ENCODE measurements at places on chromosomes 3 and 15.
A peak's percentile ranks its signal among the peaks of the same experiment; 100 is the strongest.

DNA sequence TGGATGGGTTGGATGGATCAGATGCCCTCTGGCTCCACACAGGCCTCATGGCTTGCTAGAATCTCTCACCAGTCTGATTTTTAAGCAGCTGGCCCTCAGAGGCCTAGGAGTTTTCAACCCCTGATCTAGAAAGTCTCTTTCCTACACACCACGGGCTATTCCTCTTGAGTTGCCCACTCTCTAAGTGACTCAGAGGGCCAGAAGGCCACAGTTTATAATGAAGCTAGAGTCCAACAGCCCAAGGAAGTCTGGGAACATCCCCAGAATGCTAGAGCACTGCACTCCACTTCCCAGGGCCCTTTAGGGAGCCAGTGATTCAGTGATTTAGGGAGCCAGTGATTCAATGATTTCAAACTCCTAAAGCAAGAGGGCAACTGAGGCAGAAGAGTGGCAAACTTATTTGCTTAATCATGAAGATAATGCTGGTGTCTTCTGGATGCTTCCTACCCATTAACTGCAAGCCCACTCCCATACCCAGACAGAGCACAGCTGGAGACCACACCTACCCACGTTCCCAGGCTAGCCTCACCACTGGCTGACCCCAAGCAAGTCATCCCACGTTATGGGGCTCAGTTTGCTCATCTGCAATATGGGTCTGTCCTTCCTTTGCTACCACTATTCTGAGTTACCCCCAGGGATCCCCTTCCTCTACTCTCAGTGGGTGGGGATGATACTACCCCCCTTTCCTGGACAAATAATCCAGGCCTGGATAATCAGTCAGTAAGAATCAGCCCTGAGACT, 36.7 kb downstream of the ABTB1 start:
- no peak for DNase-seq

DNA sequence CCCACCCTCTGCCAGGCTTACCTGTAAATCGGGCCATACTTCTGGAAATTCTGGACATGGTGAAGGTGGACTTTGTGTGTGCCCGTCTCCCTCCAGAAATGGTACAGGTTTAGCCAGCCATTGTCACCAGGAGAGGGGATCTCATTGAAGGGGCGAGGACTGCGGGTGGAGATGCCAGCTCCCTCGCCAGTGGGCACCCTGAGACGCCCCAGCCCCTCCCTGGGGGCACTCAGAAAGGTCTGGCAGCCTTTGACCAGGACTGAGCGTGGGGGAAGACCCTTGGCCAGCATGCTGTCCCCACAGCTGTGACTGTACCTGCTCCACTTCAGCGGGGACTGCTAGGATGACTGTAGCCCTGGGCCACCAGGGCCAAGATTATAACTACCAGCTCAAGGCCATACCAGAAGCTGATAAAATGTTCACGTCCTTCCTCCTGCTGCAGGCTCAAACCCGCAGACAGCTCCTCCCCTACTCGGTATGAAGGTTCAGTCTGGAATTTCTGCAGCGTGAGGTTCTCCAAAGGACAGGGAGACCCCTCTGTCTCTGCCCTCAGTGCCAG, at the start of gene CYP11A1:
Gene CYP11A1 (minus strand): TSS at position 351 of the 559 bp plus-strand sequence. CDS start 61 bp downstream, at position 290.
- no peak for DNase-seq

DNA sequence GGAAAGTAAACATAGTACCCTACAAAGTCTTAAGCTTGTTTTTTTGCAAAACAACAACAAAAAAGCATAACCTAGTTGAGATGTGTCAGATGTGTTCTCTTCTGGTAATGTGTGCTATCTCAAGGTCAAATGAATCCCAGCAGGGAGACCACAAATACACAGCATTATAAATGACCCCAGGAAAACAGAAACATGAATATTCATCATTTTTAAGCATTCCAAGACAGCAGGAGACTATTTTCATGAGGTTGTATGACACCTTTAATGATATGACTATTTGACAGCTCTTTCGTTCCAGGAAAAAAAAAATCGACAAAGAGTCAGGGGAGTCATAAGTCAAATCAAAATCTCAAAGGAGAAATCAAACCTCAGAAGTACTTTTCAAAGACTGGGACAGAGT, 62.7 kb upstream of the CBLB start:
- no peak for DNase-seq

DNA sequence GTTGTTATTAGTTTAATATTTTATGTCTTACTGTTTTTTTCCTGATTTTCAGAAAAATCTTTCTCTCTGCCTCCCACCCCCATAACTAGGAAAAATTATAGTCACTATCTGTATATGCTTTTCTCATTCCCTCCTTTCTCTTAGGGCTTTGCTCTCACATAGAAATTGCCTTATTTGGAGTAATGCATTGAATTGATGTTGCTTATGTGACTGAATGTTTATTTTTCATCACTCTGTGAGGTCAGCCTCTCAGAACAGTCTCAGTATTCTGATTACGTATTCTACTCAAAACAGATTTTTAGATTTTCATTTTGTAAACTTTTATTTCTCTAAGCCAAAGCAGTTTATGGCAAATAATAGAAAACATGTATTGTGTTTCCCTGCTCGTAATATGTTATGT, 121.0 kb downstream of the SLMAP start:
- no peak for DNase-seq

- DNase-seq = no peak
Measured at GRCh38 chr3:129366312-129366831, 62.1 kb downstream of the EFCAB12 start.

- DNase-seq = no peak
Measured at GRCh38 chr3:34056951-34057390, 258.5 kb downstream of the PDCD6IP start.

DNA sequence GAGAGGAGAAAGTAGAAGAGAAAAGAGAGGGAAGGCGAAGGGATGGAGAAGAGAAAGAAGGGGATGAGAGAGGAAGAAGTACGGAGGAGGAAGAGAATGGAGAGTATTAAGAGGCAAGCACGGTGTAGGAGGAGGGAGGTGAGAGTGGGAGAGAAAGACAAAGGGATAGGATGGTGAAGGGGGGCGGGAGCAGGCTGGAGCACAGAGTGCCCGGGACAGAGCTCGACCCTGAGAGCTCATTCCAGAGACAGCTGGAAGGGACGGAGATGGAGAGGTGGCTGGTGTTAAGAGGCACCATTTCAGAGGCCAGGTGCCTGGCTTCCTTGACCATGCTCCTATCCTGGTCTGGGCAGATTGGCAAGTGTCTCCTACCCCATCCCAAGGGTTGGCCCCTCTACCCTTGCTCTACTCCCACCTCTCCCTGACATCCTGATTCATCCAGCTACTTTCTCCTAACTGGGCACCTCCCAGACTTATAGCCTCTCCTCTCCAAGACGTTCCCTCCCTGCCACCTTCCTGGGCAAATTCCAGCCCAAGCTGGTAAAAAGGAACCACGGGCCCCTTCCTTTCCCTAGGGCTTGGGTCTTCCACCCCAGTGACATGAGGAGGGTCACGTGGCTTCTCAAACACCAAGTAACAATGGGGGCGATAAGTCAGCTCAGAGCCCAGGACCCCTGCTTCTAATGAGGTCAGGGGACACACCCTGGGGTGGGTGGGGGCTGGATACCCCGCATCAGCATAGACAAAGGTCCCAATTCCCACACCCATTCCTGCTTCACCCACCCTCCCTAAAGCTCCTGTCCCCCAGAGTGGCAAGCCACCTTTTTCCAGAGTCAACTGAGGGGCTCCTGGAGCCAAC, 1.1 kb downstream of the CLCN2 start:
- DNase-seq = no peak

DNA sequence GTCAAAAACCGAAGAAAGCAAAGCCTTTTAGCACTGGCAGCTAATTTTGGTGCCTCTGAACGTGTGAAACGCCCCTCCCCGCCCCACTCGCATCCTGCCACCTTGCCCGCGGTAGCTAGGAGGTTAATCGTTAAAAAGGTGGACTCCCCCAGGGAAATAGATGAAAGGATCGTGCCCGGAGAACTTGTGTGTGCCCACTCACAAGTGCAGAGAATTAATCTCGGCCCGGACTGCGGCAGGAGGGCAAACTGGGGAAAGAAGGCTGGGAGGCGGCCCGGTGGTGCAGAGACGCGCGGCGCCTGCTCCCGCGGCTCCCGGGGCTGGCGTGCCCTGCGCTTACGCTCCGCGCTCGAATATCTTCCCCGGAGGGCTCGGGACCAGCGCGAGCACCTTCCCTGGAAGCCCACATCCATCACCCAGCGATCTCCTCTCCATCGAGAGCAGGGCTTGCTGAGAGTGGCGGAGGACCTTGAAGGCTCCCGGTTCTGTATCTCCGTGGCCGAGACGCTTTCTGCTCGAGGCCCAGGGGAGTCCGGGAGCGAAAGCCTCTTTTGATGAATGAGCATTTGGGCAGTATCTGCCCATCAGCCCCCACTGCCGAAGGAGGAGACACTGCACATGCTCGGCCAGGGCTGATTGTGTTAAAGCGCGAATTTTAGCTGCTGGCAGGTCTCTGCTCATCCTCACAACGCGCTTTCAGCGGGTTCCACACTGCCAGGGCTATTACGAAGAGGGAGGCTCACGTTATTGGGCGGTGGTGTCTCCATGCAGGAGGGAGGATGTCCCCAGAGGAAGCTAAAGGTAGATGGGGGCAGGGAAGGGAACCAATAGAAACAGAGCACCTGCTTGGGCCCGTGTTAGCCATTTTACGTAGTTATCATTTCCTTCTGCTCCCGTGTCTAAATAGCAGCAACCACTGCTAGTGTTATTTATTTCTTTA, 1.3 kb upstream of the SPTSSB start:
- DNase-seq = no peak

DNA sequence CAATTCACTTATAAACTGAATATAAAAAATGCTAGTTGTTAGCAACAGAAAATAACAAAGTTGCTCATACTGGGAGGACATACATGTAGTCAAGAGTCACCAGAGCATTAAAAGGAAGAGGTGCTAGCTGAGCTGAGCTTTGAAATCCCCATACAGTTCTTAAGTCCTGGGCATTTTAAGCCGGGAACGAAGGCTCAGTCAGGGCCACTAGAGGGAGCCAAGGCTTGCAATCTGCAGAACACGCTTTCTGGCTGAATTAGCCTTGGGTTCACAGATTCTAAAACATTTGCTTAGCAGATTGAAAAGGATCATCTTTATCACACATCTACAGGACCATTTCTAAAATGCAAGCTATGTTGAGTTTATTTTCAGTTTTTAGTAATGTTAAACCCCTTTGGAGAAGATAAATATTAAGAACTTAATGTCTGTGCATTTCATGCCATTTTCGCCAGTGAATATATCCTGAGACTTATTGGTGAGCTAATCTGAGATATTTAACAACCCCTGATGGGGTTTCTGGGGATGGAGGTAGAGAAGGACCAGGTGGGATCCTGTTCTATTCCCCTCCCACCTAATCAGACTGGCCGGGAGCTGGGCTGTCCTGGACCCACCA, 26.3 kb upstream of the MNS1 start:
- peak; percentile 46 for DNase-seq

GRCh38 chr3:112293368-112294321, at the start of gene SLC9C1:
Gene SLC9C1, minus strand, starts transcription at chr3:112294216. Its CDS starts 7,425 bp downstream, at chr3:112286791.
- peak; percentile 22 for DNase-seq

DNA sequence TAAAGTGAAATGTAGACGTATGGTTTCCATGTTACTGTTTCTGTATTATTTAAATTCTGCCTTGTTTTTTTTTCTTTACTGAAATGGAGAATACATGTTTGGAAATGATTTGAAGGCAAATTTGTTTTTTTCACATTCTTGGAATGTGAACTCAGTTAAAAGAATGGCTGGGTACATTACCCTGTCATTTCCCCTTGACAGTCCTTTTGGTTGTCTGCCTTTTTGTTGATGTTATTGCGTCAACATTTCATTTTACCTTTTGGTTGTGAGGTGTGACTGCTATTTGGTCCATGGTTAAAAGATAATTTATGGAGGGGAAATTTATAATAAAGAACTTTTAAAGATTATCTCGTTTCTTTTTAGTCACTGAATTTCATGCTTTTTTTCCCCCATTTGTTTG, 3.2 kb upstream of the GPR171 start:
- no peak for DNase-seq

DNA sequence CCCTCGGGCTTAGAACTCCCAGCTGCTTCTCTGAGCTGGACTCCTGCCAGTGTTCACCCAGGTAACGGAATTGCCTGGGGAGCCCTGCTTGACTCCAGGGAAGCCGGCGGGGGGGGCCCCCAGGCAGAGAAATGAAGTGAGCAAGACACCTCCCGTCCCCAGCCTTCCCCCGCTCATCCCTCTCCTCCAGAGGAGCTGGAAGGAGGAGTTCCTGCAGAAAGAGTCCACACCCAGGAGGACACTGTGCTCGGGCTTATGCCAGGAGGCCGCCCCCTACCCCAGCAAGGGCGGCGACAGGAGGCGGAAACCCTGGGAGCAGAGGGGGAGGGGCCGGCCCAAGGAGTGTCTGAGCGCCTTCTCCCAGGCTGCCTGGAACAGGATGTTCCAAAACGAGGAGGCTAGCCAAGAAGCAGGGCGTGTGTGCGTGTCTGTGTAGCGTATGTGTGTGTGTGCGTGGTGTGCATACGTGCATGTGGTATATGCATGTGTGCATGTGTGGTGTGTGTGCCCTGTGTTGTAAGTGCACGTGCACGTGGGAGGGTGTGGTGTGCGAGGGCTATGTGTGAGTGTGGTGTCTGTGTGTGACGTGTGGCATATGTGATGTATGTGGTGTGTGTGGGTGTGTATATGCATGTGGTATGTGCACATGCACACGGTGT, 511.3 kb downstream of the SHQ1 start:
- no peak for DNase-seq

DNA sequence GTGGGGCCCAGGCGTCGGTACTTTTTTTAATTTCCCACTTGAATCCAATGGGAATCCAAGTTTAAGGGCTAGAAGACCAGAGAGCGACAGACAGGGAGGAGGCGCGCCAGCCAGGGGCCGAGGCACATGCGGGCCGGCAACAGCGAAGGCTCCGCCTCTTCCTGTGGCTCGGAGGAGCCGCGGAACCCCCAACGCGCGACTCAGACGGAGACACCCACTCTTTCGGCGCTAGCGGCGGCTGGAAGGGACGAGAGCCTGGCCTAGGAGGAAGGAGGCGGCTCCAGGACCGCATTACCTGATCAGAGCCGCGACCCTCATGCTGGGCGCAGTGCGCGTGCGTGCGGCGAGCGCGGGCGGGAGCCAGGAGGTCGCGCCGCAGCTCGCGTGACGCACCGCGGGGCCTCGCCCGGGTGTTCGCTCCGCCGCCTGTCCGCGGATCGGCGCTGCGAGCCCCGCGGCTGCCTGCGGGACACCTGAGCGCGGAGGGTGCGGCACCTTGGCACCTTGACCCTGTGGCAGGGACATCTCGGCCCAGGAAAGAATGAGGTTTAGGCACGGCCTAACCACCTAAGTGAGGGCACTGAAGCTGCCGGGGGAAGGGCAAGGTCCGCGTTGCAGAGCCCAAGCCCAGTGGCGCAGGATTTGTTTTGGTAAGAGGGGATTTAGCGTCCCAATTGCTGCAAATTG, at the start of gene DPH6:
Gene DPH6 (minus strand): TSS at position 342 of the 687 bp plus-strand sequence. CDS start 24 bp downstream, at position 318.
- peak; percentile 87 for DNase-seq

DNA sequence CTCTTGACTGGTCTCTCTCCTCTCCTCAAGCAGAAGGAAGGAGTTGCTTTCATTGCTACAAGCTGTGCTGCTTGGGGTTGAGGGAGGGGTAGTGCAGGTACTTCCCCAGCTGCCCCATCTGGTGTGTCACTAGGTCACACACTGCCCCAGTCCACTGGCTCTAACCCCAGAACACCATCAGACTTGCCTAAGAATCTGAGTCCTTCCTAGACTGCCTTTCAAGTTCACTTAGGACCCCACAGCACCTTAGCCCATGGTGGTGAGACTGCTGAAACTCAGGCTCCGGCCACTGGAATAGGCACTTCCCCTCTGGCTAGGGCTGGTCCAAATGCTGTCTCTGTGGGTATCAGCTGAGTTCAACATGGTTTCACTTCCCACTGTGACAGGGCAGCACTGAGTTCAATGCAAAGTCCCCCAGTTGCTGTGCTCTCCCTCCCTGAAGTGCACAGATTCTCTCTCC, 279.7 kb upstream of the GOLGA6L4 start:
- no peak for DNase-seq

Measured in CD4-positive, alpha-beta T cell treated with Interleukin-1 beta for 1 hour (primary cell).